Effector CD8-positive, alpha-beta T cell (primary cell): ENCODE measurements at places on chromosomes 6 and 20.

- DNase-seq: peak; percentile 56
These were observed 1.3 kb downstream of the PXT1 start for GRCh38 chr6:36441307-36441894.

DNA sequence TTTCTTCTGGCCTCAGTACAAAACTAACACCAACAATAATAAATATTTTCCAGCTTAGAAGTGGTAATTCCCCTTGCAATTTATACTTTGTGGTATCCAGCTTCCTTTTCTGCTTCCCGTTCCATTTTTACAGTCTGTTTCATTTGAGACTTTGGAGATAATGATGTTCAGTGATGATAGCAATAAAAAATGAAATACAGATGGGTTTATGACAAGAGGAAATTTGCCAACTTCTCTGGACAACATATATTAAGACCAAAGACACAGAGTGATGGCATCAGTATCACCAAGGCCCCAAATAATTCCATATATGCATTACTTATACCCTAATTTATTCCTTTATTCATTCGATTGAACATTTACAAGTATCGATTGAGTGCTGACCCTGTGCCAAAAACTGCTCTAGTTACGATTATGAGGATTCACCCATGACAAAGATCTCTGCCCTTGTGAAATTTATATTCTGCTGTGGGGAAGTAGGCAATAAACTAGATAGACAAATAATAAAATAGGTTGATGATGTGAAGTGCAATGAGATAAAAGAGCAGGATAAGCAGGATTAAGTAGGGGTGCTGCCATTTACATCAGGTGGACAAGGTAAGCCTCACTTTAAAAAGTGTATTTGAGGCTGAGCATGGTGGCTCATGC is 18.1 kb upstream of the TASP1 start:
- no peak for DNase-seq

DNA sequence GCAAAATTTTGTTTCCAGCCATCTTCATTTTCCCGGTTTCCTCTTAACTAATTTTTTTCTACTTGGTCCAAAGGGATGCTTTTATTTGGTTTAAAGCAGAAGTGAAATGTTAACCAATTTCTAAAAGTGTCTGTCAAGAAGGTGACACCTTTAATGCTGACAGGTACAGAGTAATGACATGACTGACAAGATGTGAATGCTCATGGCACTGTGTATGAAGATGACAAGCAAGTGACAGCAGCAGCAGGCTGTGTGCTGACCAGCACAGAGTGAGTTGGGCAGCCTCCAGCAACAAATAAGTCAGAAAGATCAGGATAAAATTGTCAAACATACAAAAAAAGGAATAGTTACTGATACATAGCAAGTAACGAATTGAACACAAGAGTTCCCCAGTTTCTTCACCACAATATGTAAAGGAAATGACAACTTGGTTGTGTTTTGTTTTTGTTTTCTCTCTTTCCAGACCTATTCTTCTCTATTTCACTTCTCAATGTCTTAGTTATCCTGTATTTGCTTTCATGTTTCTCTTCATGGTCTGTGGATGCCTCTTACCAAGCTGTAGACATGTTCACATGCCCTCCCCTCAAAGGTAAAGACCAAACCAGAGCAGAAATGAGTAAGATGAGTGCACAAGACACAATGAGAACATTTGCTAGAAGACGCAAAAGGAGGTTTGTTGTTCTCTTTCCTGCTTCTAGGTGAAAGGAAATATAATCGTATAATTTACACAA is 174.9 kb downstream of the FRK start:
- no peak for DNase-seq

DNA sequence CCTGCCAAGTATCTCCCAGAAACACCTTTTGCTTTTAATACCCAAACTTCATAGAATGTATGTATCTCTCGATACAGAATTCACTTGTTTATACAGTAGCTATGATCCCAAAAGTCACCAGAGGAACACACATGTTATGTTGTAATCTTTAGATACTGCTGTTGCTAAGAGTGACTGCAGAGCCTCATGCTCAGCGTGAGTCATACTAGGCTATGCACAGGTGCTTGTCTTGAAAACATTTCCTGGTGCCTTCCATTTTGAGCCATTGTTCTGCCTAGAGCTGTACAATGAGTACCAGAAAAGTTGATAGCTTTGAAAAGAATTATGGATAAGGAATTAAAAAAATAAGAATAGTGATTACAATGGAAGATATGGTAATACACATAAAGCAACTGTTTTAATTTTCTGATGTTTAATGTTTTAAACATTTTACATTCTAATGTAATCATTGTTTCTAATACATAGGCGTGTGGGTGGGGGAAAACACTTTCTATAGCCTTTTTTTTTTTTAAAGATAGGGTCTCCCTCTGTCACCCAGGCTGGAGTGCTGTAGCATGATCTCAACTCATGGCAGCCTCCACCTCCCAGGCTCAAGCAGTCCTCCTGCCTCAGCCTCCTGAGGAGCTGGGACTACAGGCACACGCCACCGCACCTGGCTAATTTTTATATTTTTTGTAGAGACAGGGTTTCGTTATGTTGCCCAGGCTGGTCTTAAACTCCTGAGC is 79.4 kb downstream of the CD24 start:
- no peak for DNase-seq

GRCh38 chr6:159089909-159090308 is 45.1 kb upstream of the TAGAP start:
- no peak for DNase-seq

- DNase-seq: no peak
These were observed 1.8 kb downstream of the PAX1 start for GRCh38 chr20:21707267-21707666.

GRCh38 chr20:62387219-62387913 is 463 bp downstream of the RPS21 start:
- DNase-seq: no peak

- DNase-seq: no peak
These were observed 1.4 kb downstream of the TRAM2 start for GRCh38 chr6:52575502-52575892.

- no peak for DNase-seq
These were observed 51.0 kb downstream of the EDN3 start for GRCh38 chr20:59351157-59352040.

- no peak for DNase-seq
These were observed 78.3 kb downstream of the RPP40 start for GRCh38 chr6:4925580-4925979.
